Stimulated activated CD4-positive, alpha-beta T cell treated with anti-CD3 and anti-CD28 coated beads, Interleukin-2, amount 100 ng/mL, for 24 hours (primary cell): ENCODE measurements at places on chromosomes 16 and 17.

DNA sequence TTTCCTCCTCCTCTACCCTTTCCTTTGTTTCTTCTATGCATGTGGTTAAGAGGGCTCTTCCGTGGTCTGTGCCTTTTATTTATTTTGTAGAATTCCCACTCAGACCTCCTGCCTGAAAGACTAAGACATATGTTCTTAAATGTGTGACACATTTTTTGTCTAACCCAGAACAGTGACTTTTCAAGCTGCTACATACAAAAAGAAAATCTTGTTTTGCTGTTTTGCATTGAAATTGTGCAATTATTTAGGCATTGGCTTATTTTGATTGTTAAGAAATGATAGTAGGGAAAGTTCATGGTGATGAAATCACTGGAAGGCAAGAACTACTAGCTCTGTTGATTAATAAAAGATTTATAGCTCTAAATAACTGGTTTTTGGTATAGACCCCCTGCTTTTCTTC, 76.8 kb downstream of the TUBD1 start:
- DNase-seq = no peak

- DNase-seq = no peak
Measured at GRCh38 chr17:74466828-74467184, 372 bp downstream of the CD300A start.

DNA sequence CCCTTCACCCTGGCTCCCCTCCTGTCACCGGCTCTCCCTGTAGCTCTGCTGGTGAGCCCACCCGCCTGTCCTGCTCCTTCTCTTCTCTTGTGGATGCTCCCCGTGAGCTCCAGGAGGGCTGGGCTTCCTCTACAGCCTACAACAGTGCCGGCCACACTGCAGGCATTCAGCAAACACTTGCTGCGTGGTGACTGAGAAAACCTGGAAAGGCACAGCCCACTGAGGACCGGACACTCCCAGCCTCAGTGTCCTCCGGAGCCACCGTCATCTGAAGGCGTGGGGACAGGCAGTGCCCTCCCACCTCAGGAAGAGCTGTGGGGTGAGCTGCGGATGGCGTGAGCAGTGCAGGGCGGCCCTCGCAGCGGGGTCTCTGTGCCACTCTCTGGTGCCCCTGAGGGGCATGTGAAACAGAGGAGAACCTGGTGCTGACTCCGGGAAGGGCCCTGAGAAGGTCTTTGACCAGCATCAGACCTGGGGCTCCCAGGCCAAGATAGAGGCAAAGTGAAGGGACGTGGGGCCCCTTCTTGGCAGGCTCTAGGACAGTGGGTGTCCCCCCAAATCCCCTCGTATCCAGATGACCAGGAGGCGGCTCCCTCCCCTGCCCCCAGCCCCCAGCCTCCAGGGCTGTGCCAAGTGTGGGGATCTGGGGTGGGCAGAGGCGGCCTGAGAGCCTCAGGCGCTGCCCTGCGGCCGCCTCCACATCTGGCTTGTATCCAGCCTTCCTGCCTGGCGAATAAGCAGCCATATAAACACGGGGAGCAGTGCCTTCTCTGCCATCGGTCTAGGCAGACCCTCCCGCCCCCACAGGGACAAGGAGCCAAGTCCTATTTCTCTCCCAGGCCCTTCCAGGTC, 44.0 kb upstream of the PABPN1L start:
- DNase-seq = no peak

DNA sequence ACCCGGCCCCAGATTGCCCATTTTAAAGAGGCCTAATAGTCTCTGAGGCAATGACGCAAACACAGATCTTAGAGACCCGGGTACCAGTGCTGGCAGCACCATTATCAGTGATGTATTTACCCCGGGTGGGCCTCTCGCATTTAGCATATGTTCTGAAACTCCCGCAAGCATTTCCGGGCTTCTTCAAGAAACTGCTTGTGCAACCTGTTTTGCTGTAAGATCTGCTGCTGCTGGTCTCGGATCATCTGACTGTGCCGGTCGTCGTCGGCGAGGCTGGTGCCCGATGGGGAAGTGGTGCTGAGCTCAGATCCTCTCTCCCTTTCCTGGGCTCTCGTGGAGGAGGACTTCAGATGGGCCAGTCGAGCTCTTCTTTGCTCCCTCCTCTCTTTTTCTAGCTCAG, 12.5 kb downstream of the CEP295NL start:
- DNase-seq = peak; percentile 35

GRCh38 chr17:34366010-34366409, 3.0 kb upstream of the CCL1 start:
- no peak for DNase-seq

- no peak for DNase-seq
Measured at GRCh38 chr16:81277541-81278080, 37.2 kb upstream of the GAN start.
